Nucleus accumbens (tissue), 56 donors: ENCODE measurements at places on chromosomes 11 and 22.

DNA sequence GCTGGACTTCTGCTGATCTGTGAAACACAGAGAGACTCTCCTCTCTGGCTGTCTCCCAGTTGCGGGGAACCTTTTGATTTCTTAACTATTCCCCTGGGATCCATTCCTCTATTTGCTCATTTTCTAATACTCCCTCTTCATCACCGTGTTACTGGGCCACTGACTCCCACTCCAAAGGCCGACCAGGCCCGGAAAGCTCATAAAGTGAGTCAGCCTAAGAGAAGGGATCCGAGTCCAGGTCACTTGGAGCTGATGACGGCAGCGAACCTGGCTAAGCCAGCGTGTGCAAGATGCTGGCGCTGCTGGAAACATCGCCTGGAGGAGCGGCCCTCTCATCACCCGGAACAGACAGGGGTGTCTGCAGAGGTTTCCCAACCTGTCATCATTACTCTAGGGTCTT, 112.8 kb downstream of the FBXO7 start:
- DNase-seq, result no peak

- no peak for DNase-seq
Measured at GRCh38 chr11:116544721-116545120, 228.1 kb downstream of the BUD13 start.

GRCh38 chr11:81004576-81004975, 1563.7 kb upstream of the TENM4 start:
- DNase-seq, result no peak

GRCh38 chr22:36510966-36511881, 4.4 kb upstream of the FOXRED2 start:
- no peak for DNase-seq

- no peak for DNase-seq
Measured at GRCh38 chr11:27703481-27703880, 3.2 kb upstream of the BDNF start.

DNA sequence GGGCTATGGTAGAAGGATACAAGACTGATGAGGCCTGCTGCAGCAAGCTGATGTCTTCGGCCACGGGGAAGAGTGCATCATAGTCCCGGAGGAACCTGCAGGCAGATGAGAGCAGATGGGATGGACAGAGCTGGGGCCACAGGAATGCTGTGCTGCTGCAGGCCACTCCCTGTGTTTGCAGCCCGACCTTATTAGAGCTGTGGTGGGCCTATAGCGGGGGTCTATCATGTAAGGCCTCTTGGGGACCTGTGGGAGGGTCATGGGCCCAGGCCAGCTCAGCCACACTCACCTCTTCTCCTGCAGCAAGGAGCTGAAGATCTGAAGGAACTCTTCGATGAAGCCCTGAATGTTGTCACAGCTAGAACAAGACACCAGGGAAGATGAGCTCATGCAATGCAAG, 31.9 kb downstream of the ASCC2 start:
- no peak for DNase-seq

GRCh38 chr11:69841859-69842698, 22.9 kb upstream of the FGF3 start:
- DNase-seq, result no peak

- DNase-seq, result no peak
Measured at GRCh38 chr11:28657378-28658030, 549.3 kb downstream of the METTL15 start.

GRCh38 chr11:17554487-17554886, 7.4 kb downstream of the OTOG start:
- no peak for DNase-seq

DNA sequence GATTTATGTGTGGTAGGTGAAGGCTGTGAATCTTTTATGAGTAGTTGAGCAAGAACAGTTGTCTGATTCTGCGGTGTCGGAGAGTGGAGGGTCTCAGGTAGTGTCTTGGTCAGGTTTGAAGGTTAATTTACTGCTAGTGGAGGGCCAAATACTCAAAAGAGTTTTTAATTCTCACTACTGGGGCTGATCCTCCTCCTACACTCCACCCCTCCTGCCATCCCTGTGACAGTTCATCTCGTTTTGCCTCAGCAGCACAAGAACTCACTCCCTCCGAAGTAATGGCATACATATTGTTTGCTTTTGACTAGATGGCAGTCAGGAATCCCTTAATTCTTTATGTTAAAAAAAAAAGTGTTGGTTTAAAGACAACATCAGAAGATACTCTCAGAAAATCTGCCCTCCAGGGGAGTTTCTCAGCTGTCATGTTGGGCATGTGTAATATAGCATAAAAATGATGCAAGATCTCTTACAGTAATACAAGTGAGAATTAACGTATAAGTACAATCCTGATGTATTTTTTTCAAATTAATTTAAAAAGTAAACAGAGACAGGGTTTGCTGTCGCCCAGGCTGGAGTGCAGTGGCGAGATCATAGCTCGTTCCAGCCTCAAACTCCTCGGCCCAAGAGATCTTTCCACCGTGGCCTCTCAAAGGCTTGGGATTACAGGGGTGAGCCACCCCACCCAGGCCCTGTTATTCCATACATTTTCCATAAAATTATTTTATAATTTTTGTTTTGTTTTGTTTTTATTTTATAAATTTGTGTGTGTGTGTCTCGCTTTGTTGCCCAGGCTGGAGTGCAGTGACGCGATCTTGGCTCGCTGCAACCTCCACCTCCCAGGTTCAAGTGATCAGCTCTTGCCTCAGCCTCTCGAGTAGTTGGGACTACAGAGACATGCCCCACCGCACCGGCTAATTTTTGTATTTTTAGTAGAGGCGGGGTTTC, 1.3 kb downstream of the FAR1 start:
- no peak for DNase-seq

DNA sequence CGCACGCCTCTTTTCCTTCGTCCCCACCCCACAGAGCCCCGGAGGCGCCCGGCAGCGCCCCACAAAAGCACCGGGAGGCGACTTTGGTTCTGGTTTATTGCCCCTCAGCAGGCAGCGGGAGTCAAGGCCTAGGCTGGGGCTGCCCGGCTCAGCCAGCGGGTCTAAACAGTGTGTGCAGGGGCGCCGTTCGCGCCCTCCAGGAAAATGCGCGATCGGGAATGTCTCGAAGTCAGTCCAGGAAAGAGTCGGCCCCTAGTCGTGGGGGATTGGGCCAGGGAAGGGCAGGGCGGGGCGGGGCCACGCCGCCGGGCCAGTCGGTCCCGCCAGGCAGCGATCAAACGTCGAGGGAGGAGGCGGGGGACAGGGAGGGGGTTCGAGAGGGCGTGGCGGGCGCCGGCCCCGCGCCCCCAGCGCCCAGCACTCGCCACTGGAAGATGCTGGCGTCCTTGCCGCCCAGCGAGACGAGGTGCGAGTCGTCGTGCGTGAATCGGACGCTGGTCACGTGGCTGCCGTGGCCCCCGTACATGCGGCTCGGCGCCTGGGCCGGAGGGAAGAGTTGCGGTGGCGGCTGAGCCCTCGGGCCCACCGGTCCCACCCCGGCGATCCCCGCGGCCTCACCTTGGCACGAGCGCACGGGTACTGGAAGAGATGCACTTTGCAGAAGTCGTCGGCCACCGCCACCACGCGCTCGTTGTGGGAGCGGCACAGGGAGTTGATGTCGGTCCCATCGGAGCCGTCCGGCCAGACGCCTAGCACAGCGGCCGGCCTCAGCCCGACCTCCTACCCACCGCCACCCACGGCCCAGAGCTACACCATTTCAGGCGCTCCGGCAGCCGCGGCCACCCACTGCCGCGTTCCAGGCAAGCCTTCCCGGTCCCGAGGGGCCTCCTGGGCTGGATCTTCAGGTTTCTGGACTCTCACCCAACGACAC, 741 bp upstream of the MTA2 start:
- DNase-seq, result peak; percentile 44

DNA sequence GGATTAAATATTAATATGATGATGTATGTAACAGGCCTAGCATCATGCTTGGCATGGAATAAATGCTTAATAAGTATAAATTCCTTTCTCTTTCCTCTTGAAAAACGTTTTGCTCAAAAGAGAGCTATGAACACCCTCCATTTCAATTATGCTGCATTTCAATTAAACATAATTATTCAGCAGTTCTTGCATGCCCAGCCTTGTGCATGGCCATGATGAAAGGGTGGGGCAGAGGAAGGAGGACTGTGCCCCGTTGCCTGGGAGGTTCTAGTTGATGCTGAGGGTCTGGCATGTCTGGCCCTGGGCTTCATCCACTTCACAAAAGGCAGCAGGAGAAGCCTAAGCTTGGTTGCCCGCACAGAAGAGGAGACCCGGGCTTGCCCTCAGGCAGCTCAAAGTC, 73.6 kb upstream of the PHOX2A start:
- DNase-seq, result no peak

DNA sequence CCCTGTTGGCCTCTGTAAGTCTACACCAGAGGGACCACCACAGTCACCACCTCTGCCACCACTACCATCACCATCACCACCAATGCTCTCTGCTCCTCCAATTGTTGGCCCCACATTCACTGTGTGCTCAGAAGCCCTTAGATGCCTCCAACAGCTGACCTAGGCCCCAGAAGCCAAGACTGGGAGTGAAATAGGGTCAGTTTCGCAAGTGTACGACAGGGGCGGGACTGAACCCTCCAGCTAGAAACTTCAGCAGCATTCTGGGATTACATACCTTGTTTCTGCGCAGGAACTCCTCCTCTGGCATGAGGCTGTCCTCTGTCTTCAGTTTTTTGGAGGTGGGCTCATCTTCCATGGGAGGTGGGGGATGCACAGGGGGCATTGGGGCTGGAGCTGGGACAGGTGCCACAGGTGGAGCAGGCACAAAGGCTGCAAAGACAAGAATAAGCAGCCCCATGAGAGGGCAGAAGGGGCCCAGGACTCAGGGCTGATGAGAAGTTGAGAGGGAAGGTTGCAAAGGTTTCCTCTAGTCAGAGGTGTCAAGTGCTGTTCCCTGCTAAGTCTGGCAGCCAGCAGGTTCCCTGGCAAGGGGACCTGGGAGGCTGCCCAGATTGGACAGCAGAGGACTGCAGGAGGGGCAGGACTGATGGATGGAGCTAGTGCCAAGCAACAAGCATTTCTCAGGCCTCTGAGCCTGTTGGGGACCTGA, 10.2 kb upstream of the TBC1D10A start:
- DNase-seq, result peak; percentile 16

DNA sequence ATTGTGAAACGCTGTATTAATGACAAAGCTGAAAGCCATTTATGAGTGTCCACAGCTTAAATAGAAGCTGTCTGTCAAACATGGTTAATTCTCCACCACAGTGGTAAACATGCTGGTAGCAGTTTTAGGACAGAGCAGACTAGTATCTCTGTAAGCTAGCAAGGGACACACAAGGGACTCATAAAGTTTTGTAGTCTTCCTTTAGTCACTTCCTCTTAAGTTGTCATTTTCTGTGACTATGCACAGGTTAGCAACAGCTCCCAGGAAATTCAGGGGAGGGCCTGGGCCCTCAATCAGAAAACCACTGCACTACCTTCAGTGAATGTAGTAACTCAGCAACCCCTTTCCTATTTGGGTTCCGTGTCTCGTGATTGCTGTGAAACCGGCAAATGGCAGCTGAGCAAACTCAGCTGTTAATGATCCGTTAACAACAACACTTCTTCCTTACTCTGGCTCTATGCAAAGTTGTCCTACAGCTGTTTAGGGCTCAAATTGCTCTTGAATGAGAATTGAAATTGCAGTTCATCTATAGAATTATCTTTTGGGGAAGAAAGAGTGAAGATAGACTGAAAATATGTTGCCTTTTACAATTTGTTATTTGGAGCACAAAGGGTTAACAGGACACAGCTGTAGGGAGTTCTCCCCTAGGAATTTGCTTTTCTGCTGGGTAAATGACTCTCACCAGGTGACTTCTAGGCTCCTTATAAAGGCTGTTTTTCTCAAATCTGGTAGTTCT, at the start of gene MMP26:
Gene MMP26 (plus strand): TSS at position 731 of the 736 bp plus-strand sequence.
- DNase-seq, result no peak

GRCh38 chr11:33773987-33774735, at the start of gene FBXO3:
TSS of gene FBXO3 (minus strand) at chr11:33774520. CDS start at chr11:33774497, 23 bp downstream.
- peak; percentile 75 for DNase-seq

GRCh38 chr11:115718106-115718505, 213.9 kb upstream of the CADM1 start:
- DNase-seq, result no peak

GRCh38 chr22:37284805-37285355, 2.6 kb downstream of the CYTH4 start:
- DNase-seq, result no peak

DNA sequence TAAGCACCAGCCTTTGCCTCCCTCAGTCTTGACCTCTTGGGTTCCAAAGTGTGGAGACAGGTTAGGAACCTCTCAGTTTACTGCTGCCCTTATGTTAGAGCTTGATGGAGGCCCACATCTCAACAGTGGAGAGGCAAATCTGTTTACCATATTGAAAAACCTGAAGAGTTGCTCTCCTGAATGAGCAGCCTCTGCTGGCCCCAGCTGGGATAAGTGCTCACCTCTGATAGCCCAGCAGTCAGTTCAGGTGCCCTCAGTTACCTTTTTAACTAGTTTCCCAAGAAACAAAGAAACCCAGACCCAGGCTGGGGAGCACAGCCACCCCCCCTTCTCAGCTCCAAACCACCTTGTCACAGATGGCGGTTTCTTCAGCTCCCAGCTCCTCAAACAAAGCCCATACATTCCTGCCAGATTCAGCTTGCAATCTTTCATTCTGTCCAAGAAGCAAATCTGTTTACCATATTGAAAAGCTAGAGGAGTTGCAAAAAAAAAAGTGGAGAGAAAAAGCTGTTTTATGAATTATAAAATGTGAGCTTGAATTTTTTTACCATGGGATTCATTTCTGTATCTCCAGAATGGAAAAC, 57.2 kb downstream of the PPFIBP2 start:
- DNase-seq, result no peak

DNA sequence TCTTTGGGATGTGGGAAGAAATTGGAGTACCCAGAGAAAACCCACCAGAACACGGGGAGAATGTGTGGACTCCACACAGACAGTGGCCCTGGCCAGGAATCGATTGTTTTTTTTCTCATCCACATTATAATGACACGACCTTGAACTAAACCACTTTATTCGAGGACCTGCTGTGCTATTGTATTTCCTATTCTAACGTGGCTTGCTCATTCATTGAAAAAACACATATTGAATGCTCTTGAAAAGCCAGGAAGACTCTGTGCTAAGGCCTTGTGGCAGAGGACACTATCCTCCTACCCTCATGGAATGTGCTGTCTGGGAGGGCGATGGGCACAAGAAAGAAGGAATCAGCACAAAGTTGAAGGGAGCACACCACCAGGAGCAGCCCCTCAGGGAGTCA, 9.1 kb upstream of the SREBF2 start:
- DNase-seq, result no peak

- DNase-seq, result no peak
Measured at GRCh38 chr11:121040614-121041002, 16.7 kb downstream of the TBCEL start.

DNA sequence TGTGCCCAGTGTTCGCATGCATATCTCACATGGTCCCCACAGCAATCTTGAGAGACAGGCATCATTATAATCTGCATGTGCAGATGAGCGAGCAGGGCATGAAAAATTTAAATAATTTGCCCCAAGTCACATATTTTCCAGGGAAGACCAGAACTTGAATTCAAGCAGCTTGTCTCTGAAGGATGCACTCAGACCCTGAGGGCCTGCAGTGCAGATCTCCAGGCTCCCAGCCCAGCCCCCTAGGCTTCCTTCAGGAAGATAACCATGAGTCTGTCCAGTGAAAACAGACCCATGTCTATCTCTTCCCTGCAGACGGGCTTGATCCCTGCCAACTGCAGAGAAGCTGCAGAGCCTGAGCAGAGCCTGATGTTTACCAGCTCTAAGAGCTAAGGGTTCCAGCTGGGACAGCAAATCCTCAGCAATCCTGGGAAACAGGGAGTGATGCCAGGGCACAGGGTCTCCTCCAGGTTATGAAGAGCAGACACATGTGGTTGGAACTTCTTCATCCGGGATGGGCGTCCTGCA, 55.1 kb downstream of the NAV2 start:
- no peak for DNase-seq

- DNase-seq, result no peak
Measured at GRCh38 chr11:17156283-17156682, 51.5 kb downstream of the PIK3C2A start.

GRCh38 chr11:121520243-121521144, 67.7 kb upstream of the SORL1-AS1 start:
- DNase-seq, result no peak
